Right ventricle myocardium inferior (tissue), 1 donor: ENCODE measurements at places on chromosomes 12 and 14. TPM values are rescaled to one million over a fixed set of nuclear protein-coding genes. Genes with fewer than 3 reads are reported as not detected.

DNA sequence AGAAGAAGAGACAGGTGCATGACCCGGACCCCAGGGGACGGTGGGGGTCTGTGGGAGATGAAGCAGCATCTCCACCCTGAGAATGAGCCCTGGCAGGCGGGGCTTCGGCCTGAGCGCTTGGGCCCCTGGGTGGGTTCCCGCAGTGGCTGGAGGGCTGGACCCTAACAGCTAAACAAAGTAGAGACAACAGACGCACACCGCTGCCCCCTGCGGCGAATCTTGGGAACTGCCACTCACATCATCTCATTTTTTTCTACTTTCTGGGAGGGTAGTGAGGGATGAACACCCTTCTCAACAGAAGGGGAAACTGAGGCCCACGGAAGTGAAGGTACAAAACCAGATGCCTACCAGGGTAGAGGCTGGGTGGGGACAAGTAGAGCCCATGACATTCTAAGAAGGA is 104.7 kb downstream of the RFLNA start:
- peak; percentile 79 for DNase-seq

Gene SUDS3
- 18.4 TPM for total RNA-seq

Gene LIN52
- total RNA-seq: 6.7 TPM

Gene ASCL1
- total RNA-seq: not detected

DNA sequence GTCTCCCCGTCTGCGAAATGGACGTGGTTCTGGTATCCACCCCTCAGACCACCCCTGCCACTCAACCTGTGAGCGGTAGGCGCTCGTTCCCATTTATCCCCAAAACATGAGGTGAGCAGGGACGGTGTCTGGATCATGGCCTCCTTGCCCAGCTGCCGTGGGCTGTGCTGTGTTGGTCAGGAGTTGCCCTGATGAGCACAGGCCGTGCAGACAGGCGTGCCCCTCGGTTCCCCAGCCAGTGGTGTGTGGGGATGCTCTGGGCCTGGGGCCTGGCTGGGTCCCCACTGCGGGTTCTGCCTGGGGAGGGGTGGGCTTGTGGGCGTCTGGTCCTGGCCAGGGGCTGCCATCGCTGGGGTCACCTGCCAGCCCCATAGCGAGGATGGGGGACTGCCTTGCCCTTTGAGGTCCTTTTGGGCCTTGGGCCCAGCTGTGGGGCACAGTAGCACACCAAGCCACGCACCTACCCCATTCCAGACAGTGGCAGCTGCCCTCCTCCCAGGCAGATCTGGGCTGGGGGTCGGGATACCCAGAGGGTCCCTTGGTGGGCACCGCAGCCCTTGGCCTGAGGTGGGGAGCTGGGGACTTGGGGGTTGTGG is 11.3 kb upstream of the PUS1 start:
- no peak for DNase-seq

DNA sequence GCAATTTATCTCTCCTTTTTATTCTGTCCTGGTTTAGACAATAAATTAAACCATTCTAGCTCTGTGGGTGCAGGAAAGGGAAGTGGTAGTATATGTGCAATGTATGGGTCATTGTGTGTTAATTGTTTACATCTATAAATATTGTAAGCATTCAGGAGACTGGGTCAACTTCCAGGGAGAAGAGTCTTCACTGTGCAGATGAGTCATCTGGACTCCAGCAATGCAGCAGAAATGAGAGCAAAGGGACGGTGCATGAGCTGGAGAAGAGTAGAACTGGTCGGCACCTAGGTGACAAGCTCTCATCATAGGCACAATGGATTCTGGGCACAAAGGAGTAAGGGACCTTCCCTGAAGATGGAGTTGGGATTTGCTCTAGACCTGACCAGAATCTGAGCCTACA is 211.1 kb upstream of the DAAM1 start:
- DNase-seq: no peak
